Activated naive CD4-positive, alpha-beta T cell treated with anti-CD3 and anti-CD28 coated beads, Interleukin-2, amount 10 ng/mL, durations not matched to agents 5 hours and 36 hours (primary cell): ENCODE measurements at places on chromosomes 12 and 14. TPM values are rescaled to one million over a fixed set of nuclear protein-coding genes. Genes with fewer than 3 reads are reported as not detected.

OR5AU1 gene
- not detected for total RNA-seq

GUCY2C gene
- total RNA-seq: not detected

P2RX7 gene
- total RNA-seq: 50.0 TPM

ACOT6 gene
- not detected for total RNA-seq

CCDC177 gene
- not detected for total RNA-seq

RIN3 gene
- total RNA-seq: 63.2 TPM

DPPA3 gene
- total RNA-seq: not detected

GXYLT1 gene
- 8.0 TPM for total RNA-seq

CDK2 gene
- total RNA-seq: 75.4 TPM

RESF1 gene
- 170 TPM for total RNA-seq

PRICKLE1 gene
- 0.28 TPM for total RNA-seq

ACVRL1 gene
- not detected for total RNA-seq

MOK gene
- total RNA-seq: 0.82 TPM

ASCL1 gene
- not detected for total RNA-seq

OAS2 gene
- total RNA-seq: 131 TPM

AJUBA gene
- 1.4 TPM for total RNA-seq
